ENCODE measurements at places on chromosomes 6 and 20.

GRCh38 chr20:36101192-36101591, 53.3 kb upstream of the EPB41L1 start:
- no peak for DNase-seq

- peak; percentile 55 for DNase-seq
Observed at GRCh38 chr6:20534295-20535262, at the start of gene CDKAL1. TSS of gene CDKAL1 (plus strand) at chr6:20534457. CDS start at chr6:20546351, 11,894 bp downstream.

- DNase-seq, result no peak
Observed at GRCh38 chr20:36153736-36154699, 522 bp upstream of the EPB41L1 start.

DNA sequence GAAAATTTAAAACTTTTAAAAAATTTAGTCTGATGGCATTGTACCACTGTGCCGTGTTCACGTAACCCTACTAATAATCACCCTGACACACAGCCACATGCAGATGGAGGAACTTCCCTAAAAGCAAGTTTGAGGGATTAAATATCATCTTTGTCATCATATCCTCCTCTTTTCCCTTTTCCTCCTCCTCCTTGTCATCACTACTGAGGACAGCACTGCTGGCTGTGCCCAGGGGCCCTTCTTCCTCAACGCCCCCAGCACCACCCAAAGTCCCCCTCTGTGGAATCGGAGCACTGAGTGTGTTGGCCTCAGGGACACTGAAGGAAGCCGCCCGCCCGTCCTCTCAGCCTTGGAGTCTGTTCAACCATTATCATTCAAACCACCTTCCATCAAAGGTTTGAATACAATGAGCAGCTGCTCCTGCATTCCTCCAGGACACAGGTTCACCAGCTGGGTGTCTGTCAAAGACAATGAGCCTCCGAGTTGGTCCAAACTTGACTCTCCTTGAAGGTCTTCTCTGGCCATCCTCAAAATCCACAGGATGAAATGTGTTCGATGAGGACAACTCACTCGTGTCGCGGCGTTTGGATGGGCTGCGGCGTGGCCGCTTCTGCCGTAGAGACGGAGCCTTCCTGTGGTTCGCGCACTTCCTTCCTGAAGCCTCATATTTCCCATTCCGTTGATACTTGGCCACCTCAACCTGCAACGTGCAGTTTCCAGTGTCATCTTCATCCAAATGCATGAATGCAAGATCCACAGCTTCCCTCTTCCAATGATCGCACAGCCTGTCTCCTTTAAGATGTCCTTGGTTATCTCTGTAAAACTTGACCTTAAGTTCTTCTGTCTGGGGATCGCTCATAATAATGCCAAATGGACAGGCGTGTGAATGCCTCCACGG, 23.3 kb downstream of the NQO2 start:
- no peak for DNase-seq

DNA sequence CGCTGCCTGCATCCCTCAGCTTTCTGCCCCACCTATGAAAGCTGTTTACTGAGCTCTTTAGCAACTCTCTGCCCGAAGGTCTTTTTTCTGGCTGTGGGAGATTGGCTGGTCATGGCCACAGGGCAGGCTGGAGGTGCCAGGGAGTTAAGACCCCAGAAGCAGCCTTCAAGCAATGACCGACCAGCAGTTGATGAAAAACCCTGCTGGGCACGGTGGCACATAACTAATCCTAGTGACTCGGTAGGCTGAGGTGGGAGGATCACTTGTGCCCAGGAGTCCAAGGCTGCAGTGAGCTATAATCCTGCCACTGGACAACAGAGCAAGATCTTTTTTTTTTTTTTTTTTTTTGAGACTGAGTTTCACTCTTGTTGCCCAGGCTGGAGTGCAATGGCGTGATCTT, 20.4 kb upstream of the ITPR3 start:
- DNase-seq, result no peak

GRCh38 chr20:32050851-32051556, 1.0 kb upstream of the HCK start:
- DNase-seq, result no peak

GRCh38 chr6:163926642-163927041, 512.1 kb downstream of the QKI start:
- no peak for DNase-seq

- no peak for DNase-seq
Observed at GRCh38 chr20:57315976-57316480, 13.6 kb upstream of the SPO11 start.

GRCh38 chr6:151876122-151876521, 68.6 kb downstream of the ESR1 start:
- DNase-seq, result no peak

GRCh38 chr20:54347166-54347833, 128.1 kb upstream of the DOK5 start:
- DNase-seq, result no peak

GRCh38 chr6:13195803-13196202, 132.5 kb downstream of the TBC1D7 start:
- no peak for DNase-seq

DNA sequence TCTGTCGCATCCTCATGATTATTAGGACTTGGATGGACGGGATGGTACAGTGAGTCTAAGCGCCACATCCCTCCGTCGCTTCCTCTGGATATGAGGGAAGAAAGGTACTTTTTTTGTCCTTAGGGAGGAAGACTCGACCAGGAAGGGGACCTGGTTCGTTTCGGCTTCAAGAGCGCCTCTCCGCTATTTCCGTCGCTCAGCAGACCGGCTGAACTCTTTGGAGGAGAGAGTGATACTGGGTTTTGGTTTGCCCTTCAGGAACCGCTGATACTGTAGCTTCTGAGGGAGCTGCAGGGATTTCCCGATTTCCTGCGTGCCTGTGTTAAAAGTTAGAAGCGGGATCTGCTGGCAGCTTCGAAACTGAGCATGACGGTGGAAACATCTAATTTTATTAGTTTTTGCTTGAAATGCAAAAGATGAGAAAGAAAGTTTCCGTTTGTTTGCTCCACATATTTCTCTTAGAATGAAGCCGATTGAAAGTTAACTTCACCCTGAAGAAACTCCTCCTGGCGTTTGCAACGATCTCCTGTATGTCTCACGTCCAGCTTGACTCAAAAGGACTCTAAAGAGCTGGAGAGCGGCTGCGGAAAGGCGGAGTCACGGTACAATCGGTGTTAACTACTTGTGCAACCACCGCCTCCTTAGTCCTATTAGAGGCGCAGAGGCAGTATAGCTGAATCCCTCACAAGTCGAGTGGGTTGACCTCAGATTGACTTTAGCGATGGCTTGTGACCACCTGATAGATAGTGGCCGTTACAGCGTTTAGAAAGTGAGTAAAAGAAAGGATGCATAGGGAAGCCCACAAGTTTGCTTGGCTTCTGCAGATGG, 129.4 kb downstream of the TRIM27 start:
- DNase-seq, result no peak

- DNase-seq, result no peak
Observed at GRCh38 chr6:79964607-79965081, 17.3 kb upstream of the ELOVL4 start.

DNA sequence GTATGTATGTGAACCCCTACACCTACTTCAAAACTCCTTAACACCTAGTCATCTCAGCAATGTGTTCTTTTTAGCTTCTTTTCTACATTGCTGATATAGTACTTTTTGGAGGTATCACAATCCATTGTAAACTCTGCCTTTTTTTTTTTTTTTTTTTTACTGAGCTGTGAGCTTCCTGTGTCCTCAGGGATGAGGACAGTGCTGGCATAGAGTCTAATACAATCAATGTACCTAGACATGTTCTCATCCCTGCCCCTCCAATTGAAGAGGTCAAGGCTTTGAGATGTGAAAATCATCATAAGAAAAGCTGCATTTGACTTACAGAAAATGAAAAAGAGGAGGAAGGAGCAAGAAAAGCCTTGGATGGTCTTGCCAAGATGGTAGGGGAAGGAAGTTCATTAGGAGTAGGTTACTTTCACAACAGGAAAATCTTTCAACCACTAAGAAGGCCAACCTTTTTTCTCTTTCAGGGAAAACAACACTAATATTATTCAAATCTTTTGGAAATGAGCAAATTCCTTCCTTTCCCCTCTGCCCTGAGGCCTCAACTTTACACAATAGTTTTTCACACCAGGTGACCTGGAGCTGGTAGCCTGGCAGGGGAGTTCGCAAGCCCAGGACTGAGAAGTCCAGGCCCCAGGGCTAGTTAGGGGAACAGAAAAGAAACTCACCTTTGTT, 2.8 kb upstream of the JARID2 start:
- no peak for DNase-seq

- DNase-seq, result no peak
Observed at GRCh38 chr6:45493761-45494160, 116.0 kb upstream of the SUPT3H start.

GRCh38 chr20:57840066-57840465, 130.3 kb upstream of the PMEPA1 start:
- no peak for DNase-seq

GRCh38 chr20:44113618-44114376, 73.2 kb downstream of the JPH2 start:
- DNase-seq, result no peak

- no peak for DNase-seq
Observed at GRCh38 chr20:17648315-17648646, 33.8 kb downstream of the RRBP1 start.

DNA sequence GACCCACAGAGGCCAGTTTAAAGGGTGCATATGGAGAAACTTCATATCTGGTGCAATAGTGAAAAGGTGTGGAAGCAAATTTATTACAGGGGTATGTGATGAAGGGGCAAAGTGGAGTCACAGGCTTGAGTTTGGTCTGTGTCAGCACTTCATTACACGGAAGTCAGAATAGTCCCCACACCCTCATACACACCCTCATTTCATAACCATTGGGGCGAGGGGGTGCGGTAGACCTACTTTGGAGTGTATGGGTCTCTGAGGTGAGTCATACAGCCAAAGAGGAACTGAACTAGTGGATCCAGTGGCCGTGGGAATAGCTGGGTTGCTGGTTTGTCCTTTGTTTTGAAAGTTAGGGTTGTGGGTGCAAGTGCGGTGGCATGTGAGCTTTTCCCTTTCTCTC, 3.3 kb downstream of the TM9SF4 start:
- DNase-seq, result no peak

DNA sequence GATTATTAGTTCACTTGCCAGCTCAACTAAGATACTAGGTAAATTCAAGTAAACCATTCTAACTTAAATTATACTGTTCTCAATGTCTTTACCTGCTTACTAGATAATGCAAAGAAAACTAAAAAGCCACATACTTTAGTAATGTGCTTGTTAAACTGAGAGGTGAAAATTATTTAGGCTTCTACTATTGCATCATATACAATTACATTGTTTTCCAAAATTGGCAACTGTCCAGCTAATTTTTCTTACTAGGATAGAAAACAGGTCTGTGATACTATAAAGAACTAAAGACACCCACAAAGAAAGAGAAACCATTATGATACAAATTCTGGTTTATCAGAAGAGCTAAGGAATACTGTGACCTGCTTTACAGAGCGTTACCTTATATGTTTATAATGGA, 45.6 kb upstream of the ALDH8A1 start:
- DNase-seq, result no peak

- no peak for DNase-seq
Observed at GRCh38 chr6:46526607-46527006, 35.4 kb upstream of the RCAN2 start.

GRCh38 chr20:6094063-6094462, 28.8 kb downstream of the FERMT1 start:
- DNase-seq, result no peak

DNA sequence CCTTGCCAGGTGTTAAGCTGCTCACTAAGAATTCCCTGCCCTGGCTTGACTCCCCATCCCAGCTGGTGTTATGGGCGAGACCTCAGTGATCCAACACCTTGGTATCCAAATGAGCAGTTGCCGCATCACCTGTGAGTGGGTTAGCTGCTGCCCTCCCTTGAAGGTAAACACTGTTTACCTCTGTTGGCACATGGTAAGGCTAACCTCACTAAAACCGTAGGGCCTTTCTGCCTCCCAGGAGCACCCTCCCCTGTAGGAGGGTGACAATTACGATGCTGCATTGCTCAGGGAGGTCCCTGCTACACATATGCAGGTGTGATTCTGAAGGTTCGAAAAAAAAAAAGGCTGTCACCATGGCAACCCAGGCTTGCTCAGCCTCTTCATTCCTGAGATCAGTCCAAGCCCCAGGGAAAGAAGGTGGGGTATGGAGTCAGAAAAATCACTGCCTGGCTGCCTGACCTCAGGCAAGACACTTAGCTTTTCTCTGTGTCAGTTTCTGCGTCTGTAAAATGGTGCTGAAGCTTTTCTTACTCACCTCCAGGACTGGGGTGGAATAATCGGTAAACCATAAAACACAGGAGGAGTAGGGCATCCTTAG, 19.5 kb downstream of the PNPLA1 start:
- DNase-seq, result no peak

DNA sequence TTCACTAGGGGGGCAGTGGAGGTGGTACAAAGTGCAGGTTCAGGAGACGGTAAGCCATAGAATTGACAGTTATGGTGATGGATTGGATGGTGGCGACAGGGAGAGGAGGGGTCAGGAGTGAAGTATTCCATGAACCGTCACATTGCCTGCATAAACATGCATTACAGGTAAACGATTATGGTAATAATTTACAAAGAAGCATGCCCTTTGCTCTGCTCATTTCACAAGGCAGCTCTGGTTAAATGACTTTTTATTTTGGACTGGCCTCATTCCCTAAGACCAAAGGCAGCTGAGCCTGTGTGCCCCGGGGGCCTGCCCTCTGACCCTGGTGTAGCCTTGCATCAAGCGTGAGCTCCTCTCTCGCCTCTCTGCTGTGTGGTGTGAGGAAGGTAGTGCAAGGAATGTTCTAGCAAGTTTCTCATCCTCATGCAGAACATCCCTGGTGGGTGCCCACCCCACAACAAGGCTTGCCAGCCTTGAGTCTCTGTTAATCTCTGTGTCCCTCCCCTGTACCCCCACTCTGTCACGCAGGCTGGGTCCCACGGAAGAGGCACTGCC, 59.0 kb downstream of the PPP1R14C start:
- no peak for DNase-seq

DNA sequence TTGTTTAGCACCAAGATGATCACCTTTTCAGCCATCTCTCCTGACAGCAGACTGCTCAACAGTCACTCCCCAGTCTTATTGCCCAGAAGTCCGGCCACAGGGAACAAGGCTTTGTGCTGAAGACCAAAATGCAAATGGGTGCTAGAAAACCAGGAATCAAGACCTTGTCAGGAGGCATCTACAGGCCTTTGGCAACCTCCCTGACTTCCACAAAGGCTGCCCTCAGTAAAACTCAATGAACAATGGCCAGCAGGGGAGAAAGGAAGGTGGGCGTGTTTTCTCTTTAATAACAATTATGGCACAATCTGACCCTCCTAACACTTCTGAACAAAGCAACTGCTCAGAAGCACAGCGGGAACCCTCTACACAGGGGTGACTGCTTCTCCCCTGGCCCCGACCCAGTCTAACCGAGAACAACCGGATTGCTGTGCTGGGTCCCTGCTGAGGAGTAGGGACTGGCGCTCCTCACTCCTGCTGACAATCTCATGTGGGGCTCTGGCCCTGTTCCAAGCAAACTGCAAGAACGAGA, 41.6 kb downstream of the PLCG1 start:
- DNase-seq, result no peak

GRCh38 chr6:26520237-26520849, 17.8 kb upstream of the HMGN4 start:
- no peak for DNase-seq

GRCh38 chr20:62080249-62080990, 14.7 kb upstream of the TAF4 start:
- no peak for DNase-seq

GRCh38 chr6:138162111-138162954, 594 bp downstream of the ARFGEF3 start:
- DNase-seq, result no peak
